ENCODE measurements at places on chromosomes 2 and 18. TPM values are rescaled to one million over a fixed set of nuclear protein-coding genes. Genes with fewer than 3 reads are reported as not detected.

The DOCK10 gene
- 15.1 TPM for total RNA-seq

The THAP4 gene
- 35.5 TPM for total RNA-seq

The VIT gene
- total RNA-seq = 6.8 TPM

The AP1S3 gene
- total RNA-seq = 1.0 TPM

The OTOS gene
- total RNA-seq = not detected

The CD207 gene
- total RNA-seq = under 0.01 TPM

The COL3A1 gene
- 6,920 TPM for total RNA-seq

The KCNJ13 gene
- not detected for total RNA-seq

The PTPRM gene
- 68.9 TPM for total RNA-seq

The CFAP65 gene
- total RNA-seq = not detected

The LONRF2 gene
- total RNA-seq = 1.0 TPM

The GALNT3 gene
- total RNA-seq = 1.0 TPM

The IL1RN gene
- total RNA-seq = not detected

The PROKR1 gene
- 0.52 TPM for total RNA-seq

The UGT1A5 gene
- not detected for total RNA-seq

The KCNIP3 gene
- total RNA-seq = 2.1 TPM

The HOXD10 gene
- 0.52 TPM for total RNA-seq

Data from skeletal muscle tissue (tissue), 5 donors.